ENCODE measurements at places on chromosomes 3 and 15. TPM values are rescaled to one million over a fixed set of nuclear protein-coding genes. Genes with fewer than 3 reads are reported as not detected.

ECE2 gene
- total RNA-seq = not detected

DNASE1L3 gene
- total RNA-seq = not detected

LRTM1 gene
- total RNA-seq = not detected

TOMM70 gene
- 48.1 TPM for total RNA-seq

DMXL2 gene
- 10.8 TPM for total RNA-seq

ASB14 gene
- total RNA-seq = not detected

TMEM45A gene
- total RNA-seq = 1.5 TPM

NEK10 gene
- total RNA-seq = 0.36 TPM

ALDH1A3 gene
- total RNA-seq = 0.14 TPM

MUC4 gene
- total RNA-seq = 0.42 TPM

CCDC39 gene
- total RNA-seq = not detected

NSMCE3 gene
- 11.5 TPM for total RNA-seq

RNU5B-1 gene
- not detected for total RNA-seq

CRABP1 gene
- total RNA-seq = not detected

INKA1 gene
- 1.5 TPM for total RNA-seq

GAP43 gene
- total RNA-seq = not detected

ANKRD34C gene
- not detected for total RNA-seq

CACNA1D gene
- total RNA-seq = 1.9 TPM

FRMD5 gene
- 0.77 TPM for total RNA-seq

ALDH1A2 gene
- total RNA-seq = 0.56 TPM

BFSP2 gene
- not detected for total RNA-seq

RAD51 gene
- 73.2 TPM for total RNA-seq

GOLGA6A gene
- 0.53 TPM for total RNA-seq

TUSC7 gene
- total RNA-seq = not detected

FANCD2OS gene
- not detected for total RNA-seq

CFAP100 gene
- not detected for total RNA-seq

TSEN2 gene
- total RNA-seq = 8.7 TPM

HACD3 gene
- total RNA-seq = 28.3 TPM

BCHE gene
- not detected for total RNA-seq

C2CD4A gene
- total RNA-seq = 0.46 TPM

KCNAB1 gene
- not detected for total RNA-seq

CASR gene
- 0.23 TPM for total RNA-seq

C3orf85 gene
- total RNA-seq = not detected

OIP5 gene
- total RNA-seq = 15.3 TPM

LRIG1 gene
- total RNA-seq = 21.6 TPM

MYNN gene
- total RNA-seq = 16.2 TPM

LEKR1 gene
- 1.7 TPM for total RNA-seq

SOX14 gene
- total RNA-seq = not detected

ZNF860 gene
- total RNA-seq = not detected

CPEB1 gene
- total RNA-seq = 1.1 TPM

GPR62 gene
- total RNA-seq = not detected

SNTN gene
- not detected for total RNA-seq

LSAMP gene
- total RNA-seq = not detected

CHRNB4 gene
- total RNA-seq = not detected

KNG1 gene
- not detected for total RNA-seq

CA12 gene
- 0.55 TPM for total RNA-seq

GHSR gene
- total RNA-seq = not detected

THBS1 gene
- total RNA-seq = 1.3 TPM

SERPINI2 gene
- not detected for total RNA-seq
